ENCODE measurements at places on chromosomes 4 and X.

- no peak for DNase-seq
Observed at GRCh38 chr4:61079427-61079826, 120.7 kb upstream of the ADGRL3 start.

GRCh38 chrX:153882086-153882498 lies 3.9 kb downstream of the L1CAM start:
- no peak for DNase-seq

- DNase-seq: peak; percentile 86
Observed at GRCh38 chrX:118974908-118975671, 672 bp downstream of the LONRF3 start.

DNA sequence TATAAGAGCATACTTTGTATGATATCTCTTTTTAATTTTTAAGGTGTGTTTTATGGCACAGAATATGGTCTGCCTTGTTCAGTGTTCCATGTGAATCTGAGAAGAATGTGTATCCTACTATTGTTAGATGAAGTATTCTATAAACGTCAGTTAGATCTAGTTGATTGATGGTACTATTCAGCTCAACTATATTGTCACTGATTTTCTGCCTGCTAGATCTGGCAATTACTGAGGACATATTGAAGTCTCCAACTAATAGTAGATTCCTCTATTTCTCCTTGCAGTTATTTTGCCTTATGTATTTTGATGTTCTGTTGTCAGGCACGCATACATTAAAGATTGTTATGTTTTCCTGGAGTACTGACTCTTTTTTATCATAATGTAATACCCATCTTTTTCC lies 39.8 kb downstream of the AWAT2 start:
- no peak for DNase-seq

DNA sequence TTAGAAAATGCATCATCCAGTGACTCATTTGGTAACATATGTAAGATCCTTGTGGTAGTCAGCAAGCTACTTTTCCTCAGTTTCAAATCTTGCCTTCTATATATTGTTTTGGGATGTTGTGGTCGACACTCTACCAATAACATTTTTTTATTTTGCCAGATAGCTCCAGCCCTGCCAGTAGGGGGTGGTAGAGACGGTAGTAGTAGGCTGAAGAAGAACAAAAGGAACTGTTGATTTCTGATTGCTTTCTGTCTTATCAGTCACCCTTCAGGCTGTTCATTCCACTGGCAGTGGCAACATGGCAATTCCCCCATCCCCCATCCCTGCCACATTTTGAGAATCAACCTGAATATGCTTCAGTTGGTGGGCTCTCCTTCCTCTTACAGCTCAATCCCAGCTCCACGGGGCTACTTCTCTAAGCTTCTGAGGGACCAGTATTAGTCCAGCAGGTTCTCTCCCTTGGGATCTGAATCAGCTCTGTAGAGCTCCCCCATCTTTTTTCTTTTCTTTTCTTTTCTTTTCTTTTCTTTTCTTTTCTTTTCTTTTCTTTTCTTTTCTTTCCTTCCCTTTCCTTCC lies 171.5 kb upstream of the VEGFC start:
- DNase-seq: no peak

DNA sequence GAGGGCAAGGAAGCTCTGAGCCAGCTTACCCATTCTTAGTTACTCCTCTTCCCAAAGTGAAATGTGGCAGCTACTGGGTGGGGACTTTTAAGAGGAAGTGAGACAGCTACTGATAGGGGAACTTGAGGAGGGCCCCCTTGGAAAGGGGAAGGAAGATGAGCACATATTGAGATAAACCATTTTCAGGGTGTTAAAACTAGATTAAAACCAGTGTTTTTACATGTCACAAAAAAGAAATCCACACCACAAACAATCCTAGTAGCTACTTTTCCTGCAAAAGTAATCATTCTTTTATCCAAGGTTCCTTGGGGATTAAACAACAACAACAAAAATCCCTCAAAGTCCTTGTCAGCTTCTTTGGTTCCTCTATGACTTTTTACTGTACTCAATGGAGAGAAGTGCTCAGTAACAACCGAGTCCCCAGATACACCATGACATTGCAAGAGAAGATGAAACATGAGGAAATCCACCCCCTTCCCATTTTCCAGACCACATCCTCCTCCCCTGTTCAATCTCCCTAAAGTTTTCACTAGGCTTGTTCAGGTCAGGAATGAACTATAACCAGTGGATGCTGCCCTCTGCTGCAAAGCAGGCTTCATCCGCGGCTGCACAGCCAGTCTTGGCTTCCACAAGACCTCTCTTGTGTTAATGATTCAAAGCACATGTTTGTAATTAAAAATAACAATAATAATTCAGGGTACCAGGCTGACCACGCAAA lies 113.5 kb upstream of the TMEM164 start:
- DNase-seq: no peak

- DNase-seq: no peak
Observed at GRCh38 chr4:121712001-121712651, 15.3 kb upstream of the ANXA5 start.

- no peak for DNase-seq
Observed at GRCh38 chrX:94908171-94908570, 1234.2 kb downstream of the FAM133A start.

DNA sequence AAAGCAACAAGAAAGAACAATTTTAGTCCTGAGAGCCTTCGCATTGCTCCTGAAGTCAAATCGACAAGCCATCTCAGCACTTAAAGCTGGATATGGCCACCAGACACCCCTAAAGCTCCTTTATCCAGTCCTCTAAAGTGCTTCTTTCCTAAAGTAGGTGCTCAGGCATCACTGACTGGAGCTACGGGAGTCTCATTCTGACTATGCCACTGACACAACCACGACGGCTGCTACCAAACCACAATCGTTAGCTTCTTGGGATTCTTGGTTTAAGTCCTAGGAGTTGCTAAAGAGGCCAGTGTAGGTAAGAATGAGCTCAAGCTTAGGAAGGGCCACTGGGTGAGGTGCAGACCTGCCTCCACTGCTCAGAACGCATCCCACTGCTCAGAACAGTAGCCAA lies 1.0 kb downstream of the SLC10A6 start:
- no peak for DNase-seq

- DNase-seq: no peak
Observed at GRCh38 chrX:150872773-150873336, 25.6 kb downstream of the CD99L2 start.
